Activated CD4-positive, alpha-beta T cell treated with anti-CD3 and anti-CD28 coated beads, Interleukin-2, amount 50 U/mL, for 16 hours (primary cell): ENCODE measurements at places on chromosomes 13 and 19.
A peak's percentile ranks its signal among the peaks of the same experiment; 100 is the strongest.

GRCh38 chr19:49064768-49065611 is at the start of gene NTF4:
Gene NTF4 (minus strand): TSS chr19:49064818. CDS start chr19:49061997, 2,821 bp downstream.
- DNase-seq: no peak

- DNase-seq: peak; percentile 89
These were observed 3.7 kb downstream of the KCNC3 start for GRCh38 chr19:50325310-50326100.

DNA sequence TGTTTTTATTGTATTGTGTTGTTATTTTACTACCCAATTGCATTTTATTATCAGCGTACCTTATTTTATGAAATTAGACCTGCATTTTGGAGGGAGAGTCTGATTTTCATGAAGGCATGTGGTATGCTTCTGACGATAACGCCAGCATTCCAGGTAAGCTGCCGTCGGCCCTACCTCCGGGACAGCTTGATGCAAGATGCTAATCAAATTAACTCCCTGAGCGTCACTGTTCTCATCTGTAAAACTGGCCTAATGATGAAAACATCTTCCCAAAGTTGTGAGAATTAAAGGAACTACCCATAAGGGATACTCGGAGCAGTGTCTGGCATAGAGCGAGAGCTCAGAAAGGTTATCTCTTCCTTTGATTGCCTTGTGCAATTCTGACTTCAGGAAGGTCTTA is 12.9 kb upstream of the LAIR2 start:
- no peak for DNase-seq

DNA sequence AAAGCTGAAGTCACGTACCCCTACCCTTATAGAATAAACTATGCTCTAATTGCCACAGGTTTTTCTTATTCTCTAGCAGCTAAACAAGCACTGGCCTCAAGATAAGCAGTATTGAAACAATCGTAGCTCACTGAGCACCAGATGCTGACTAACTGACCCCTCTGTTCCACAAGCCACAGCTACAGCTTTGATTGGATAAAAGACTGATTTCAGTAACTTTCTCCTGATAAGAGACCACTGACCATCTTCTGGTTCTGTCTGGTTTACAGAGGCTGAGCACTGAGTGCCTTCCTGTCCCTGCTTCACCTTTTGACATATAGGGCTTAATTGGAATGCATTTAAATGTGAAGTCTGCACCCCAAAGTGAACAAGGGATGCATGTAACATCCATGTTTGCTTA is 8.4 kb upstream of the RAP2A start:
- no peak for DNase-seq

DNA sequence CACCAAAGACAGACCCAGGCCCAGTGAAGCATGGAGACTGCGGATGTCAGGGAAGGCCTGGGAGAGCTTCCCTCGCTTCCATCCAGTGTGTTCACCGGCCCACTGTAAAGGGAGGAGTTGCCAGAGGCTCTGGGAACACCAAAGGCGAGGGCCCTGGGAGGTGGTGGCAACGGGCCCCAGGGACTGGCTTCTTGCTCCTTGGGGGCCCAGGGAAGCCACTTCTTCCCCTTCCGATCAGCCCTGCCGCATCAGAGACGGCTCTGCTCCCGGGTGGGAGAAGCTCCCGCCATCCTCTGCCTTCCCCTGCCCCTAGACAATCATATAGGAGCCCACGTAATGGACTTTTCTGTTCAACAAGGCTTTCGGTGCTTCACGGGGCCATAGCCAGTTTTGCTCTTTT is 83.4 kb upstream of the GPR183 start:
- DNase-seq: no peak

DNA sequence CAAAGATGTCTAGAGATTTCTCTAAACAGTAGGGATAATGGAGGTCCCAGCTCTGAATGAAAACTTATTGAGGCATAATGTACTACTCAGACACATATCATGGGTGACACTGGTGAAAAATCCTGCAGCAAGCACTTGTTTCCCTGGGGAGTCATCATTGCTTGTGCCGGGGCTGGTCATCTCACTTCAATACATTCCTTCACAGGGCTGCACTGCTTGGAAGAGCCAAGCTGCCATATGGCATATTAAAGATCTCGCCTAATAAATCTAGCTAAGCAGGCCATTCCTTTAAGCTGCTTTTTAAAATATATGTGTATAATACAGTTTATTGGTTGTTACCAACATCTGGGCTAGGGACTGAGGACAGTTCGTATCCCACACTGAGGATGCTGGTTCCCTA is 332.2 kb upstream of the GPC6 start:
- DNase-seq: no peak

DNA sequence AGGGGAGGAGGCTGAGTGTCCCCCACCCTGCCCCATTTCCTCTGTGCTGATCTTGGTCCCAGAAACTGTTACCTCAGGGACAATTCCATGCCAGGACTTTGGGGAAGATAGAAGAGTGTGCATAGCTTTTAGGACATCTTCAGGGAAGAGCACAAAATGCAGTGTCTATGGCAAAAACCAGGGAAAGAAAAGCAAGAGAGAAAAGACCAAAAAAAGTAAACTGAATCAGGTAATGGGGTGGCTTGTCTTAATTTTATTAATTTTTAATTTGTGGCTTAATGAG is 109.4 kb downstream of the NDFIP2 start:
- no peak for DNase-seq

DNA sequence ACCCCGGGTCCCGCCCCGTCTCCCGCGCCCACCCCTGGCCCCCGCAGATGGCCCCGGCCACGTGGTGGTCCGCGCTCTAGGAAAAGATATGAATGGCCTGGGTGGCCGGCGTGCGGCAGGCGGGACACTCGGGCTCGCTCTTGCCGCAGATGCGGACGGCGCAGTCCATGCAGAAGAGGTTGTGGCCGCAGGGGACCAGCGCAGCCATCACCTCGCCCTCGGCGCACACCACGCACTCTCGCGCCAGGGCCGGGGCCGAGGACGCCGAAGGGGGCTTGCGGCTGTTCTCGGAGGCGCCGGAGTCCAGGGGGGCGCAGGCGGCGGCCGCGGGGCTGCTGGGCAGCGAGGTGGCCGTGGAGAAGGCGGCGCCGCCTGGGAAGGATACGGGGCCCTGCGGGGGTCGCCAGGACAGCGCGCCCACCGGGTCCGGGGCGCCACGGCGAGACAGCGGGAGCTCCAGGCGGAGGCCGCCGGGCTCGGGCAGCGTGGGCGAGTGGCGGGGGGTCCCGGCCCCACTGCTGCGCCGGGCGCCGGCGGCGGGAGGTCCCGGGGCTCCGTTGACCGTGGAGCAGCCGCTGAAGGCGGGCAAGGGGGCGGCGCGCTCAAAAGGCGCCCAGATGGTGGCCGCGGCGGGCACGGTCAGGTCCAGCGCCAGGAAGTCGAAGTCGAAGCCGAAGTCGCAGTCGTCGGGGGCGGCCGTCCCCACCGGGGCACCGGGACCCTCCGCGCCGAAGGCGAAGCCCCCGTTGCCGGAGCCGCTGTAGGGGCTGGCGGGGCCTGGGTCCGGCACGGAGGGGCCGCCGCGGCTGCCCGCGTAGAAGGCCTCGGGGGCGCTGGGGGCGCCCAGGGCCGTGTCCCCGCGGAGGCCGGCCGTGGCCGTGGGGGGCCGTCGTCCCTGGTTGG is 12.4 kb downstream of the MEX3D start:
- no peak for DNase-seq

DNA sequence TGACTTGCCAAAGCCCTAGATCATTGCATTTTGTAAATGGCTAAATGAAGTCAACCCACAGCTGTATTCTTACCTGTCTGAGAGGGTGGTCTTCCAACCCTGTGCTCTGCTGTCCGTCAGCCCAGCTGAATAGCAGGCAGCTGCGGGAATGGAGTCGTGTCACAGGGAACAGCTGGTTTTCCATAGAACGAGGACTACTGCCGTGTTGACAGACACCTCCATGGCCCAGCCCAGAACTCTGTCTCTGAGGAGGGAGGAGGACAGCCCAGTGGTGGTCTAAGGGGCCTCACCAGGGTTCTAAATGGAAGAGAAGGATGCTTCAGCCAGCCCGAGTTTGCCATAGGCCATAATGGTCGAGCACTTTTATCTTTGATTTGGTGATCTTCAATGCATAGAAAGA is 110.7 kb downstream of the SLC7A1 start:
- DNase-seq: no peak

- no peak for DNase-seq
These were observed 23.4 kb downstream of the CEBPG start for GRCh38 chr19:33396701-33397535.

DNA sequence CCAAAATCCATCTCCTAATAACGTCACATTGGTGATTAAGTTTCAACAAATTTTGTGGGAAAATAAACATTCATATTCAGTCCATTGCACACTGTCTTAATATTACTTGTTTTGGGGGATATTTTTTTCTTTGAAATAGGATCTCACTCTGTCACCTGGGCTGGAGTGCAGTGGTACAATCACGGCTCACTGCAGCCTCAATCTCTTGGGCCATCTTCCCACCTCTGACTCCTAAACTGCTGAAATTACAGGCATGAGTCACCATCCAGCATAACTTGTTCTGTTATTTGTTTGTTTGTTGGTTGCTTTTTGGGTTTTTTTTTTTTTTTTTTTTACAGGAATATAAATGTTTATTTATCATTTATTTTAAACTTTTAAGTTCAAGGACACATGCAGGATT is 556.1 kb upstream of the SLITRK6 start:
- DNase-seq: no peak

GRCh38 chr19:48393559-48394330 is at the start of gene GRIN2D:
Gene GRIN2D (plus strand): TSS chr19:48393668. CDS start chr19:48398393, 4,725 bp downstream.
- no peak for DNase-seq

DNA sequence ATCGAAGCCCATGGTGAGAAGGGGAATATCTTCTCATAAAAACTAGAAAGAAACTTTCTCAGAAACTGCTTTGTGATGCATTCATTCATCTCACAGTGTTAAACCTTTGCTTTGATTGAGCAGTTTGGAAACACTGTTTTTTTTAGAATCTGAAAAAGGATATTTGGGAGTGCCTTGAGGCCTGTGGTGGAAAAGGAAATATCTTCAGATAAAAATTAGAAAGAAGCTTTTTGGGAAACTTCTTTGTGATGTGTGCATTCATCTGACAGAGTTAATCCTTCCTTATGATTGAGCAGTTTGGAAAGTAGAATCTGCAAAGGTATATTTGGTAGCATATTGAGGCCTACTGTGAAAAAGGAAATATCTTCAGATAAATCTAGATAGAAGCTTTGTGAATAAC is 1594.9 kb downstream of the UQCRFS1 start:
- DNase-seq: no peak

DNA sequence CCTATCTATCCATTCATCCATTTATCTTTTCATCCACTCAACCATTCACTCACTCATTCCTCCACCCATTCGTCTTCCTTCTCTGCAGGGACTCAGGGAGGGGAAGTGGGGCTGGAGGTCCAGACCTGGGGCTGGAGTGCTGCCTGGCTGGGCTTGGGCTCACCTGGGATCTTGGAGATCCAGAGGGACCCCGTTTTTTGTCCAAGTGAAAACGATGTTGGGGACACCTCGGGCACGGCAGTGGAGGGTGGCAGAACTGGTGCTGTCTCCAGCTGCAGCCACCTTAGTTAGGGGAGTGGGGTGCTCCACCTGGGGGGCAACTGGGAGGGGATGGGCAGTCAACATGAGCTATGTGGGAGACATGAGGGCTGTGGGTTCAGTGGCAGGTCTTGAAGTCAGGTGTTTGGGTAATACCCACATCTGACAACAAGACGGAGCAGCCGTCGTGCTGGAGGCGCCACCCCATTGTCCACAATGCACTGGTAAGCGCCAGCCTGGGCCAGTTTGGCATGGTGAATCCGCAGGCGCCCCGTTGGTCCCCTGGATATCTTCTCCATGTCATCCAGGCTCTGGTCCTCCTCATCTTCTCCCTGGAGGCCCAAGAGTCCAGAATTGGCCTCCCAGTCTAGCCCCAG is 10.2 kb downstream of the NPHS1 start:
- DNase-seq: no peak

DNA sequence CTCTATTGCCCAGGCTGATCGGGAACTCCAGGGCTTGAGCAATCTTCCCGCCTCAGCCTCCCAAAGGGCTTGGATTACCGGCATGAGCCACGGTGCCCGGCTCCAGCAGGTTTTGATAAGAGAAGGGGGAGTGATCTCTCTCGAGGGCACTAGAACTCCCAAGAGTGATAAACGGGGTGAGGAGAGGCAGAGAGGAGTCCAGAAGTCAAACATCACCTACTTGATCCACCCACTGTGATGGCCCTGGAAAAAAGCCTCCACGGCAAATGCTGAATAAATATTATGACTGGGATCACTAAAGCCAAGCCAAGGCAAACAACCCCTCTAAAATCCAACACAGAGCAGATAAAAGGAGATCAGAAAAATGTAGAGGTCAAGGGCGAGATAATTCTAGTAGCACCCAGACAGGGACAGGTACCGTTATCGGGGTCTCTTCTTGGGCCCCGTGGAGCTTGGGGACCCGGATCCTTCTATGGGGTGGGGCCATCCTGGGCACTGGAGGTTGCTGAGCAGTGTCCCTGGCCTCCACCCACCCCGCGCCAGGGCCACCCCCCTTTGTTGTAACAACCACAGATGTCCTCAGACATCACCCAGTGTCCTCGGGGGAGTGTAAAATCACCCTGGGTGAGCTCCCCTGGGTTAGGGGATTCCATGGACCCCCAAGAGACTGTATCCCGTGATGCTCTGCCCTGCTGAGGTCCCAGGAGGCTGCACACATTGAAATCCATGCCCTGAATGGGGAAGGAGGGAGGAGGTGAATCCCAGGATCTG is 3.7 kb upstream of the CREB3L3 start:
- DNase-seq: no peak

- no peak for DNase-seq
These were observed 5.5 kb upstream of the PSPN start for GRCh38 chr19:6381030-6381750.

DNA sequence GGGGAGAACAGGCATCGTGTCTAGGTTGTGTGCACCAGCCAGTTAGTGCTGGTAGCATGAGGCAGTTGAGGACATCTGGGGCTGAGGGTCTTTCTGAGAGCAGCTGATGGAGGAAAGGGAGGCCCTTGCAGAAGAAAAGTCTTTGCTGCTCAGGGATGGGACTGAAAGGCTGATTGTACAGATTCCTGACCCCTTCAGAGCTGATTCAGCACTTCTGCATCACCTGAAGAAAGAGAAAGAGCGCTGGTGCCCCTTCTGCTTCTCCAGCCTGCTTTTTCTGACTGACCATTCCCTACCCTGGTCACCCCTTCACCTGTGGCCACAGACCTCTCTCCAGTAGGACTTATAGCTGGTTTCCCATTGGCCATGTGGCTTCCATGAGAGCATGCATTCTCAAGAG is 476.2 kb downstream of the TSHZ3 start:
- no peak for DNase-seq

DNA sequence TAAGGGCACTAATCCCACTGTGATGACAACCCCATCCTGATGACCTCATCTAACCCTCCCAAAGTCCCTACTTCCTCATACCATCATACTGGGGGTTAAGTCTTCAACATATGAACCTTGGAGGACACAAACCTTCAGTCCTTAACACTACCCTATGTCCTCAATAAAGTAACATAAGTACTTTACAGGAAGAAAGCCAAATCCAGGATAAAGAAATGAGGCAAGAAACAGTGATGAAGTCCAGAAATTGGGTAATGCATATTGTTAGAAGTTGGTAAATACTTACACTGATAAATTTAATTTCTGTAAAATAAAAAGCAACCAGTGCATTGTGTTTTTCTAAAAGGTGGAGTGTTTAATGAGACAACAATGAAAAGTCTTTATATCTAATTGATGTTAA is 284.8 kb upstream of the SOX21 start:
- no peak for DNase-seq
